ENCODE measurements at places on chromosomes 7 and 10.

DNA sequence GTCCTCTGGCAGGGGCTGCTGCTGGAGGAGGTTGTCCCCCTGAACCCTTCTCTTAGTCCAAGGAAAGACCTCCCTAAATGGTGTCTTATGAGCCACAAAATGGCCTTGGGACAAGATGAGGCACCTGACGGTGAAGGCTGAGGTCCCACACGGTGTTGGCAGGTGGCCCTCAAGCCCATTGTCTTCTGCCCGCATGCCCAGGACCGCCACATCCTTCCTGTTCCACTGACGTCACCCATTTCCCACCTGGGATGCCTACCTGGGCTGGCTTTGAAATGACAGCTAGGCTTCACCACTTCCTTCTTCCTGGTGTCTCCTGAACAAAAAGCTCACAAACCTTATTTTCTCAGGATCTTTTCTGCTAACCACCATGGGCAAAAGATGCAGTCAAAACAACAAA lies 2.1 kb upstream of the DMBT1 start:
- no peak for DNase-seq

DNA sequence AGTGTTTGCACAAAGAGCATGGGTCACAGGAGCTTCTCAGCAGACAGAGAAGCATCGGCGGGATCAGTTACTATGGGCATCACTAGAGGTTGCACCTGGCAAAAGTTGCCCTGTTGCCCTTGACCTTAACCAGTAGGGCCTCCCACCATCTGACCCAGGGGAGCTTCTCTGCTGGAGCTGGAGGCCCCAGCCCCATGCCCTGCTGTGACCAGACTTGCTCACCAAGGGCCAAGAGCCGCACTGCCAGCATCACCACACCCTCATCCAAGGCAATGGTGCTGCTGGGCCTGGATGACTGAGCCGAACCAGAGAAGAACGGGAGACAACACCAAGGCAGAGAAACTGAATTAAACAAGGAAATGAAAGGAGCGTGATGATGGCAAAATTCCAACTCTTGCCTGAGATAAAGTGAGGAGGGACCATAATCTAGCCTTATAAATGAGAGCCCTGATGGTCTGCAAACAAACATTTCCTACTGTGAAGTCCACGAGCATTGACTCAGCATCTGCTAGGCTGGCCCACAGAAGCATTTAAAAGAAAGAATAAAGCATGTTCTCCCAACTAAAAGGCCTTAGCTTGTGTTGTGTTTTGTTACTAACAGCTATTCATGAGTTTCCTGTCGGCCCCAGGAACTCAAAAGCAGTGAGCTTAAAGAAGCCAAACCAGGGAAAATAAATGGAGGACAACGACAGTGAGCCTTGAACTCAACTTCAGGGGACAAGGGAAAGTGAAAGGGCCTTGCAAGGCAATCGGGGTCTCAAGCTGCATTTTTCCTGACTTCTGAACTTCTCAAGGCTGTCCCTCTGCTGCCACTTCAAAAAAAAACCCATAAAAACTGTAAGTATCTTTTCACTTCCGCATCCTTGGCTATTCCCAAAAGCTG lies 60.4 kb downstream of the AFAP1L2 start:
- no peak for DNase-seq

DNA sequence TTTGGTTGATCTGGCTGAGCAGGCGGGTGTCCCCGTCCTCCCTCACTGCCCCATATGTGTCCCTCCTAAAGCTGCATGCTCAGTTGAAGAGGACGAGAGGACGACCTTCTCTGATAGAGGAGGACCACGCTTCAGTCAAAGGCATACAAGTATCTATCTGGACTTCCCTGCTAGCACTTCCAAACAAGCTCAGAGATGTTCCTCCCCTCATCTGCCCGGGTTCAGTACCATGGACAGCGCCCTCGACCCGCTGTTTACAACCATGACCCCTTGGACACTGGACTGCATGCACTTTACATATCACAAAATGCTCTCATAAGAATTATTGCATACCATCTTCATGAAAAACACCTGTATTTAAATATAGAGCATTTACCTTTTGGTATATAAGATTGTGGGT lies 26.9 kb upstream of the TRIM56 start:
- no peak for DNase-seq

- no peak for DNase-seq
These were observed 6.9 kb downstream of the C10orf62 start for GRCh38 chr10:97596101-97597082.

GRCh38 chr7:42241424-42241823 lies 4.4 kb upstream of the GLI3 start:
- DNase-seq, result no peak

DNA sequence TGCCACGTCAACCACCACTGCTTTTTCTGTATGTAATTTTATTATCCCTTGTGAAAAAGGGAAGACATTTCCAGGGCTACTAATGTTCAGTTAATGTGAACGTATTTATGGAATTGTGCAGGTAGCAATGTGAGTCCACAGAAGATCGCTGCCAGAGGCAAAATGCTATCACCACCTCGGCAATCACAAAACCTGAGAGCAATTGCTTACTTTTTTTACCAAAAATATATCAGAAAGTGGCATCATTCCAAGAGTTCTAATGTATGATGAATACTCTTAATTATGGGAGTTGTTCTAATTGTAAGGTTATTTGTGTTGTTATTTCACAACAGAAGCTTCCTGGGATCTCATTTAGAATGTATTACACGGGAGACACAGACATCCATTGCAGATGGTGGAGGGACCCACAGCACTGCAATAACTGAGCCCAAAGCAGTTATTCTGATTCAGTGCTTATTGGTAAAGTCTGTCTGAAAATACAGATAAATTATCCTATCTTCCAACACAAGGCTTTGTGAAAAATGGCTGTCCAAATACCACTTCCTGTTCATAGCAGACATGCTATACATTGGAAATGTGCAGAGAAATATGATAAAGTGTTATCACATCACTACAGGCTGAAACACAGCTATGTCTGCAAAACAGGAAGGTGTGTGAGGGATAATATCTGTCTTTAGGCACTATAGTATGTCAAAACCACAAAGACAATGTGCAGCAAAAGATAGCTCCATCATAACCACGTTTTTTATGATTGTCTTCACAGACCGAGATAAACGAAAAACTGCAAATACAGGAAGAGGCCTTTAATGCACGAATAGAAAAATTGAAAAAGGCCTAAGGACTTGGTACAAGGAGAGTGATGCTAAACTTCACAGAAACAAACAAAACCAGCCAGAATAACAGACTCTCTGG lies 102.7 kb downstream of the CABCOCO1 start:
- no peak for DNase-seq

- DNase-seq, result peak; percentile 1
These were observed 18.6 kb downstream of the NPFFR1 start for GRCh38 chr10:70265032-70265689.

Data from NCI-H2171 treated with DMSO at 0.1 percent for 48 hours (cell line).